ENCODE measurements at places on chromosomes 7 and 10.

DNA sequence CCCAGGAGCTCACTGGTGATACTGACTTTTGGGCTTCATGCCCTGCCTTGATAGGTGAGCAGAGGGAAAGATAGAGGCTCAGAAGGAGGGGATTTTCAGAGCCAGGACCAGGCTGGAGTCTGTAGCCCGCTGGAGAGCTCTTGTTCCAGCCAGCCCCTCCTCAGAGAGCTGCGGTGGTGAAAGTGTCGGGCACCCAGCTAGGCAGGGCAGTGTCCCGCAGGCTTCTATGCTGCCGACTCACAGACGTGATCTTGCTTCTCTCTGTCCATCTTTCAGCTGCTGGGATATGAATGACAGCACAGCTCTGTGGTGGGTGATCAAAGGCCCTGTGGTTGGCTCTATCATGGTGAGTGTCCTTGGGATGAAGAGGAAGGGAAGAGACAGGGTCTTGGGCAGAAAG is 35.2 kb downstream of the ADCYAP1R1 start:
- DNase-seq: no peak

GRCh38 chr7:105924945-105925344 is 38.1 kb upstream of the CDHR3 start:
- DNase-seq: no peak

DNA sequence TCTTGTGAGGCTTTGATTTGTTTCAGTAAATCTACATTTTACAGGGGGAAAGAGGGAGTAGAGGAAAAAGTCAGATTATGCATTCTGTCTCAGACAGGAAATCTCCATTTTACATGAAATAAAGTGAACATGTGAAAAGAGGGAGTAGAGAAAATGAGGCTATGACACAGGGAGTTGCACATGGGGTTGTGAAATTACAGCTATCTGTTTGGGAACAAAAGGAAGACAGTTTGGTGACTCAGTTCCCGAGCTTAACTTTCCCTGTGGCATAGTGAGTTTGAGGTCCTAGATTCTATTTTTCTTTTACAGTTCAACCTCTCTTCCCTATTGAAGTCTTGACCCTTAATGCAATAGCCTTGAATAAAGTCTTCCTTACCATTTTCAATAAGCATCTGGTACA is 63.2 kb upstream of the AGR3 start:
- DNase-seq: no peak

- no peak for DNase-seq
Observed at GRCh38 chr7:42483886-42484285, 246.9 kb upstream of the GLI3 start.

GRCh38 chr10:121062115-121062514 is 211.0 kb downstream of the WDR11 start:
- DNase-seq: no peak

DNA sequence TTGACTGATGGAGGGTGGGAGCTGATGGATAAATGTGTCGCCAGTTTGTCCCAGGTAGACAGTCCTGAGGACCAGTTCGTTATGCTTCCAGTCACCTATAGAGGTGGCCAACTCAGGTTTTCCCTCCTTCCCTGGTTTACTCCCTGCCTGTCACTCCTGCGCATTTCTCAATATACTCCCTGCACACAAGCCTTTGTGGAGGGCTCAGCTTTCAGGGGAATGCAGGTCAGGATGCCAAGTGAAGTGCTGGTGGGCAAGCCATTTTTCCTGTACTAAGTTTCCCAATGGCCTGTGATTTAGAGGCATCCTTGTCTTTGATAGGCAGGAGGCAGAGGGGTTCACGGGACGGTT is 473.5 kb upstream of the ZMIZ1 start:
- no peak for DNase-seq

GRCh38 chr7:50791938-50792341 is 9.2 kb upstream of the GRB10 start:
- DNase-seq: no peak

DNA sequence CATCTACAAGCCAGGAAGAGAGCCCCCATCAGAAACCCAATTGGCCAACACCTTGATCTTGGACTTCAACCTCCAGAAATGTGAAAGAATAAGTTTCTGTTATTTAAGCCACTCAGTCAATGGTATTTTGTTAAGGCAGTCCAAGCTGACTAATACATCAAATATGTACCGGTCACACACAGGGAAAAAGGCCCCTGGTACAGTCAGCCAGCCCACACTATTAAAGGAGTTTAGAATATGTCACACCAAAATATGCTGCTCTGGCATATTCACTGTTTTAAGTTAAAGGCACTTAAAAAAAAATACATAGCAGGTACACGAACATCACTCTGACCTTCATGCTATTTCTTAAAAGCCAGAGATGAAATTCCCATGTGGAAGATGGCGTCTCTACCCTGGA is 15.2 kb upstream of the CDCA7L start:
- no peak for DNase-seq

GRCh38 chr10:124706462-124707143 is 37.6 kb downstream of the FAM53B start:
- DNase-seq: no peak

DNA sequence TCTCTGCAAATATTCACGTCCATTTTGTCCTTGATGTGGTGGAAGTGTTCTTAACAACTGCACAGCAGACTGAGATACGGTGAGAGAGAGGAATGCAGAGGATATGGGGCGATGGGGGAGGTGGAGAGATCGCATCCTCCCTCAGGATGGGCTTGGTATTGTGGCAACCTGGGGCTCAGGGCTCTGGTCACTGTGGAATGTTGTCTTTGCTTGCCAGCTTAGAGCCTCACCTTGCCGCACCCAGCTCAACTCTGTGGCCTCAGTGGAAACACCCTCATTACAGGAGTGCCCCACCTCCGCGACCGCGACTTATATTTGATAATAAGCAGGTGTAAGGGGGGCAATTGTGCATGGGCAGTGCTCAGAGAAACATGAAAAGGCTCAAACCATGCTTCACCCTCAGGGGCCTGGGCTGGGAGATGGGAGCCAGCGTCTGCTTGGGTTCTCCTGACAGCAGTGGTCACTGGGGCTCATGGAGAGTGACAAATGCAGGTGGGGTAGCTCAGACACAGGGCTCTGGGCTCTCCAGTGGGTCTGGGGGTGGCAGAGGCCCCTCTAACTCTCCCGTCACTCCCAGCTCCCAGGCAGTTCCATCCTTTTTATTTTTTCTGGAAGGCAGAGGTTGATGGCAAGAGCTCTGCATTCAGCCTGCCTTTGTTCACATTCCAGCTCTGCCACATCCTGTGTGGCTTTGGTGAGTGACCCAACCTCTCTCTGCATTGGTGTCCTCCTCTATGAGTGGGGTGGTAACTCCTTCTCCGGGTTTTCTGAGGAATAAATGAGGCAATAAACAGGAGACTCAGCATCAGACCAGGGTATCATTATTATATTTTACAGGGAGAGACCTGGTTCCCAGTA is 43.1 kb upstream of the EMX2 start:
- DNase-seq: no peak

GRCh38 chr7:132915647-132916046 is 166.2 kb downstream of the CHCHD3 start:
- no peak for DNase-seq

- DNase-seq: no peak
Observed at GRCh38 chr10:69712342-69712741, 82.3 kb downstream of the FAM241B start.

DNA sequence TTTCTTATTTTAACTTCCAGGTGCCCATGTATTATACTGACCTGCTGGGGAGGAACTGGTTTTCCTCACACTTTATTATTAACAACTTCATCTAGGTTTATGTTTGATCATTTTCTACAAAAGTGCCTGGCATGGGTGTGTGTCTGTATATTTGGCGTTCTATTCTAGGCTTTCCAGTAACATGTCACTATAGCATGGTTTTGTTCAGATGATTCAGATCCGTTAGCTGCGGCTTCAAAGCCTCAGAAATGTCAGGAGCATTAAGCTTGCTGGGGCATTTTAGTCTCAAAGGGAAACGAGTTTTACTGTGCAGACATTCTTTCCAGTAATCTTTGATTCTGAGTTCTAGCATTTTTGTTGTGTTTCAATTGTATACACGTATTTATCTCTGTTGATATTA is 2.3 kb downstream of the INPP5A start:
- no peak for DNase-seq

GRCh38 chr10:111967547-111967946 is 216.0 kb downstream of the GPAM start:
- DNase-seq: no peak

DNA sequence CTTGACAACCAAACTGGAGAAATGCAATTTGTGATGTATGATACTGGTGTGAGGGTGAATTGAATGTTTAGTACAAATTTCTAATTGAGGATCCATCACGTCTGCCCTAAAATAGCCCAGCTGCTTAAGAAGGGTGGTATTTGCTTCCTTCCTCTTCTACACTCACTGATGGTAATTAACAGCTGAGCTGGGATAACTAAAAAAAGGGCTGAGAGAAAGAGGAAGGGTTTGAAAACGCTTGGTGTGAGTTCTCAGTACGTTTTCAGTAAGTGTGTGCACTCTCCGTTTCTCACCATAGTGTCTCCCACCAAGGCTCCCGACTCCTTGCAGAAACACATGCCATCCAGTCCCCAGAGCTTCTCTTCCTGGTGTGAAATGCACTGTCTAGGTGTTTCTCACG is 54.3 kb downstream of the MAP3K8 start:
- no peak for DNase-seq

DNA sequence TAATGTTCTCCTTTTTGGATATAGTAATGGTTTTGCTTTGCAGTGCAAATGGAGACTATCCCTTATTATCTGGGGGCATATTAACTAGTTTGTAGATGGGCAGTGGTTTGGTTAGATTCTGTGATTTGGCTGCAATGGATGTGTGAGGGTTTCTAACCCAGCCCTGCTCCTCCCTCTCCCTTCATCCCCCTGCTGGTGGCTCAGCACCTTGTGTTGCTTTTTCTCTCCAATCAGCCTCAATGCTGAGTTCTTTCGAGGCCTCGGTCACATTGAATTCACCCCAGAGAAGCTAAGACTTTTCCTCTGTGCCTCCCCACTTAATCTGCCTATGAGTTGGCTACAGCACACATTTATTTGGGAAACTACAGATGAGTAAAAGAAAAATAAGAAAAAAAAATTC is 120.0 kb downstream of the MALRD1 start:
- DNase-seq: no peak

GRCh38 chr10:129365767-129366402 is 101.2 kb upstream of the MGMT start:
- DNase-seq: no peak

- DNase-seq: no peak
Observed at GRCh38 chr10:29473087-29473356, 161.7 kb downstream of the SVIL start.

DNA sequence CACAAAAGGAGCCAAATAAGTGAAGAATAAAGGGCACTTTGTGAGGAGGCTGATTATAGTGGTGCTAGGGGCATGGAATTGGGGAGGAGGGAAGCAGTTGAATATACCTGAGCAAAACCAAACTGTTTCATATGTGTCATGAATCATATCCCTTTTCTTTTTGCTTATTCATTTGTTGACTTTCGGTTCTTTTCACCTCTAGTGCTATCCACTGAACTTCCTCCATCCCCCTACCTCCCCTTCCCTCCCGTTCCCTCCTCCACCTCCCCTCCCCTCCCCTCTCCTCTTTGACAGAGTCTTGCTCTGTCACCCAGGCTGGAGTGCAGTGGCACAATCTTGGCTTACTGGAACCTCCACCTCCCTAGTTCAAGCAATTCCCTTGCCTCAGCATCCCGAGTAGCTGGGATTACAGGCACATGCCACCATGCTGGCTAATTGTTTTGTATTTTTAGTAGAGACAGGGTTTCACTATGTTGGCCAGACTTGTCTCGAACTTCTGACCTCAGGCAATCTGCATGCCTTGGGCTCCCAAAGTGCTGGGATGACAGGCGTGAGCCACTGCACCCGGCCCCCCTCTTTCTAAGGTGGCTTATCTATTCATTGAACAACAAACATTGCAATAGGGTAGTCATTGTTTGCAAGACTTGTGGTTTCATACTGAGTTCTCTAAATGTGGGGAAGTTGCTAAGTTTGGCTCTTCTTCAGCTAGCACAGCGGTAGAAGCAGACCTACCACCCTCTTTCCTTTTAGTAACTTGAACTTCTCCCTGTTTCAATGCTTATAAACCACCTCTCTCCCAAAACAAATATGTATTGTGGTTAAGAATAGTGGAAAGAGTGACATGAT is 150.4 kb upstream of the PRPS1L1 start:
- DNase-seq: no peak

DNA sequence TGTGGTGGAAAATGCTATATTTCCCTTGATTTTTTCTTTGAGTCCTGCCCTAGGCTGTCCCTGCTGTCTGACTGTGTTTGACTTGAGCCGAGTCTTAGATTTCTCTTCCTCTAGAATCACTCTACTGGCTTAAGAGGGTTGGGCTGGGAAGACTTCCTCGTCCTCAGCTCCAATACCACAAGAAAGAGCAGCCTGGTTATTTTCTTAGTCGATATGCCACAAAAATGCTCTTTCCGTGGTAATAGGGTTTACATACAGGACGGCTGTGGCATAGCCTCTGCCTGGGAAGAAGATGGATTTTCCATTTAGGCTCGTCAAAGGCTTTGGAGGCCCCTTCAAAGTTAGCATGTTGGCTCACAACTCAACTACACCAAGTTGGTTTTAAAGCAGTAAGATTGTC is 212.0 kb upstream of the IGFBP3 start:
- DNase-seq: no peak

GRCh38 chr10:76169246-76169645 is 737.8 kb downstream of the LRMDA start:
- no peak for DNase-seq

GRCh38 chr7:112573302-112574039 is 92.7 kb downstream of the LSMEM1 start:
- DNase-seq: no peak

DNA sequence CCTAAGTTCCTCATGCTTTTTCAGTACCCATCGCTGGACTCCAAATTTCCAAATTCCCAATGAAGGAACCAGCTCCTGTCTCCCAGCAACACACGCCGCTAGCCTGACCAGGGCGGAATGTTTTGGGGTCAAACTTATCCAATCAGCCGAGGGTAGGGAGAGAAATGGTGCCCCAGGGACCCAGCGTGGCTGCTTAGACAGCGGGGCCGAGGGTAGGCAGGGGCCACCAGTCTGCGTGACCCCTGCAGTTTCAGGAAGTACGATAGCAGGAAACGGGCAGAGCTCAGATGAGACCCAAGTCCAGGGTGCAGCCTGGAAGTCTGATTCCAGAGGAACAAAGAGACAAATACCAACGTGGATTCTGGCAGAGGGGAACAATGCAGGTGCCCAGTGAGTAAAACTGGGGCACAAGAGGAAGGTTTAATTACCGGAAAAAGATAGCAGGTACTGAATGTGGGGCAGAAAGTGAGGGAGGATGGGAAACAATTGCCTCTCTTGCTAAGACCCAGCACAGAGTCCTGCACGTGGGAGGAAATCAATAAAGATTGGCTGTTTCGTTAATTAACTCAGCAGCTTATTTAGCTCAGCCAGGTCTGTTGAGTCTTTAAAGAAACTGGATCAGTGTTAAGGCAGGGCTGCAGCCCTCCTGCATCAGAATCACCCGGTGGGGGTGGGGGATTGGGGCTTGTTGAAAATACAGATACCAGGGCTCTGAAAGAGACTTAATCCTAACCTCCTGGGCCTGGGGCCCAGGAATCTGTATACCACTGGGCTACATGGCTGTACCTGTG is 50.4 kb upstream of the NFE2L3 start:
- no peak for DNase-seq

- DNase-seq: no peak
Observed at GRCh38 chr10:131979821-131980270, 1.9 kb downstream of the BNIP3 start.
